Astrocyte (in vitro differentiated cells and primary cell): ENCODE measurements at places on chromosomes 16 and 17.

- DNase-seq: peak; percentile 85
These were observed 69.2 kb downstream of the CDC27 start for GRCh38 chr17:47119746-47120520.

GRCh38 chr16:87252269-87252970, 64.8 kb downstream of the C16orf95 start:
- peak; percentile 47 for DNase-seq

DNA sequence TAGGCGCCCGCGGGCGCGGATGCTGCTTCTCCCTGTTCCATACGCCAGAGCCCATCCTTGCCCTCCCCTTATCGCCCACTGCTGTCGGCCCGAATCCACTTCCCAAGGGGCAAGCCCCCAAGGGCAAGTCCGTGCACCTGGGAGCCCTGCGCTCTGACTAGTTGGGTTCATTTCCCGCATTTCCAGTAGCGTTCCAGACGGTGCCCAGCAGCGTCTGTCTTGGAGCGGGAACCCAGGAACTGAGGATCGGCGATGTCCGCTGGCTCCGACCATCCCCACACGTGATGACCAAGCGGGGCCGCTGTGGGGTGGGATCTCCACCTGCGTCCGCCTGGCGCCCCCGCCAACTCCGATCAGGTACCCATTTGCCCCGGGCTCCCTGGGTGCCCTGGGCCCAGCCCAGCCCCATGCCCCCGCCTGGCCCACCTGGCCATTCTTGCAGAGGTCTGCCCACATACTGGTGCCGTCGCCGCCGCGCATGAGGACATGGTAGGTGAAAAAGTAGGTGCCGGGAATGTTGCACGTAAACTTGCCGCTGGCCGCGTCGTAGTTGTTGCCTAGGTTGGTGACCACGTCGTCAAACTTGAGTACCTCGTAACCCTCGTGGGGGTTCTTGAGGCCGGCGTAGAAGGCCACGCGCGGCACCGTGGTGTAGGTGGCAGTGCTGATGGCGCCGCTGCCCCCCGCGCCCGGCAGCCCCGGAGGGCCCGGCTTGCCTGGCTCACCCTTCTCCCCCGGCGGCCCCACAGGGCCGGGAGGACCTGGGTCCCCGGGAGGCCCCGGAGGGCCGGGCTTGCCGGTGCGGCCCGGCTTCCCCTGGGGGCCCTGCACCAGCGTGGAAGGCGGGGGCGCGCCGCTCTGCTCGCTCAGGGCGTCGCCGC, 837 bp downstream of the C1QL1 start:
- DNase-seq: no peak

GRCh38 chr16:16857012-16857411, 478.1 kb downstream of the NPIPA7 start:
- no peak for DNase-seq

DNA sequence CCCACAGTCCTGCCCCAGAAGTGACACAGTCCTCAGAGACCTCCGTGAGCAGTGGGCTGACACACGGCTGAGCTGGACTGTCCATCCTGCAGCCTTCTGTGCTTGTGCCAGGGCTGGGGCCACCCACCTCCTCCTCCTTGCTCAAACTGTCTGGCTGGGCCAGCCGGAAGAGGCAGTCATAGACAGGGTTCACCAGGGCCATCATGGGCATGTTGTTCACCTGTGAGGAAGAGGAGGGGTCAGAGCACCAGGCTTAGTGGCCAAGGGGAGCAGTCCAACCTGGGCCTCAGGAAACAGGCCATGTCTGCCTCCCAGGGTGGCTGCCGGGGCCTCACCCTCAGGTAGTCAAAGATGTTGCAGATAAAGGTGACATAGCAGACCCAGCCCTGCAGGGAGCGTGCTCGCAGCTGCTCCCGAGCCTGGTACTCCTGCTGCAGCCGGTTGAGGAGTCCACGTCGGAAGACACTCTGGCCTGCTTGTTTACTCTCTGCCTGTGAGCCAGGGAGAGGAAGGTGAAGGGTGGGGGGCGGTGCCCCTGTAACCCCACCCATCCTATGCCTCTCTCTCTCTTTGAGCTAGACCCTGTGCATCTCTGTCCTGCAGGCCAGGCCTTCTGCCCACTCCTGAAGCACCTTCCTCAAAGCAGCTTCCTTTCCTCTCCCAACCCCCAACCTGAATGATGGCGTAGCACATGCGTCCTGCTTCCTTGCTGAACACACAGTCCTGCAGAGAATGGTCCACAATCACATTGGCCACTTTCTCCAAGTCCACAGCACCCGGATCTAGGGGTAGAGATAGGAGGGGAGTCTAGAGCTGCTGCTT, 3.4 kb downstream of the MIF4GD start:
- DNase-seq: no peak

DNA sequence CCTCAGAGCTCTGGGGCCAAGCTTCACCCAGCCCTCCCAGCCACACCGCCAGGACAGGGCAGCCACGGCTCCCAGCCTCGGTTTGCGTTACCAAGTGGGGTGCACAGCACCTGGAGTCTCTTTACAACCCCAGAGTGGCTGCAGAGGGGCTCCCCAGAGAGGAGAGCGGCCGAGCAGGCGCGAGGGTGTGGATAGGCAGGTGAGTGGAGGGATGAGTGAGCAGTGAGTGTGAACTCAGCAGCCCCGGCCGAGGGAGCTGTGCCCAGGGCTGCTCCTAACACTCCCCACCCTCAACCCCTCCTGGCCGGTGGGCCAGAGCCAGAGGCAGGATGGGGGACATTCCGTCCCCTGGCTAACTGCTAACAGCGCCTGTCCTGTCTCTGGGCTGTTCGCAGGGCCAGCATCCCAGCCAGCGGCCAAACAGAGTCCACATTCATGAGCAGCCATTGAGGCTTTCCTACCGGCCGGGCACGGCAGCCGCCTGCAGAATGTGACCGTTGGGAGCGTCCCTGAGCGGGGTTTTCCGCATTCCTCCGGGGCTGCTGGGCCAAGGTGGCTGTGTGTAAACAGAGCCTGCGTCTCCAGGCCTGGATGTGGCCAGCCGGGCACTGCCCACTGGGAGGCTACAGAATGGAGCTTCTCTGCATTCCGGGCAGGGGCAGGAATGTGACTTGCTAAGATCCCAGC, 5.3 kb downstream of the ZNF469 start:
- peak; percentile 47 for DNase-seq

GRCh38 chr17:65061646-65062045, 5.1 kb upstream of the GNA13 start:
- no peak for DNase-seq

DNA sequence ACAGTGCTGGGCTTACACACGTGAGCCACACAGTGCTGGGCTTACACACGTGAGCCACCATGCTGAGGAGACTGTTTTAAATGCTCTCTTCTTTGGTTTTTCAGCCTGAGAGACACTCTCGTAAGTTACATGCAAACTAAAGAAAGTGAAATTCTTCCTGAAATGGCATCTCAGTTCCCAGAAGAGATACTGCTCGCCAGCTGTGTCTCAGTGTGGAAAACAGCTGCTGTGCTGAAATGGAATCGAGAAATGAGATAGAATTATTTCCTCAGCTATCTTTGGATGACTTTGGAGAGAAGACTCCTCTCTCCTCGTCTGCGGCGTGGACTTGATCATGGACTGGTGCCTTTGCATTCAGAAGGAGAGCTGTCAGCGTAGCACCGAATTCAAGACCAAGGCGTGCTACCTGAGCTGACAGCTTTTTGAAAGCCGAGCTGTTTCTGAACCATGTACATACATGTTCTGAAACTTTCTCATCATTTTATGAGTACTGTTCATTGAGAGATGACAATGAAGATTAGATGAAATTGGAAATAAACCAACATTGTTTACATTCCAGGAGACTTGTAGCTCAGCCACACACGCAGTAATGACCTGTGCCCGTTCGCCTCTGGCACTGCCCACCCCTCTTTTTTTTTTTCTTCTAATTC, 21.6 kb upstream of the ENDOV start:
- no peak for DNase-seq

- DNase-seq: peak; percentile 82
These were observed at the start of gene CDH11 for GRCh38 chr16:65121870-65122723. Gene CDH11 (minus strand): TSS chr16:65122063. CDS start chr16:65004869, 117,194 bp downstream.

GRCh38 chr16:87621976-87622713, 19.8 kb downstream of the JPH3 start:
- DNase-seq: no peak

GRCh38 chr16:50446861-50447260, 78.1 kb upstream of the BRD7 start:
- no peak for DNase-seq

DNA sequence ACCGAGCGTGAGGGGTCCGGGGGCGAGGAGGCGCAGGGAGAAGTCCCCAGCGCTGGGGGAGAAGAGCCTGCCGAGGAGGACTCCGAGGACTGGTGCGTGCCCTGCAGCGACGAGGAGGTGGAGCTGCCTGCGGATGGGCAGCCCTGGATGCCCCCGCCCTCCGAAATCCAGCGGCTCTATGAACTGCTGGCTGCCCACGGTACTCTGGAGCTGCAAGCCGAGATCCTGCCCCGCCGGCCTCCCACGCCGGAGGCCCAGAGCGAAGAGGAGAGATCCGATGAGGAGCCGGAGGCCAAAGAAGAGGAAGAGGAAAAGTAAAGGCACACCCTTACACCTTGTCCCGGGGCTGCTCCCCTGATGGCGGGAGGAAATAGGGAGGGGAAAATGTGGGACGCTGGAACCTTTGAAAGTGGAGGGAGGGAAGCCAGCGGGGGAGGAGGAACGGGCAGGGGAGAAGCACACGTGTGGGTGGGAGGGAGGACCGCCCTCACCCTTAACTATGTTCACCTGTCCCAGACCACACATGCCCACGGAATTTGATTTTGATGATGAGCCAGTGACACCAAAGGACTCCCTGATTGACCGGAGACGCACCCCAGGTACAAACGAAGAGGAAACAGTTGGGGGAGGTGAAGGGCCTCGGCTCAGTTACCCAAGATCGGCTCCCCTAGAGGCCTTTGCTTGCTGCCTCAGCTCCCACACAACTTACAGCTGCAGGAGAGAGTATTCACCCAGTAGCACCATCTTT, 916 bp downstream of the PAGR1 start:
- no peak for DNase-seq

DNA sequence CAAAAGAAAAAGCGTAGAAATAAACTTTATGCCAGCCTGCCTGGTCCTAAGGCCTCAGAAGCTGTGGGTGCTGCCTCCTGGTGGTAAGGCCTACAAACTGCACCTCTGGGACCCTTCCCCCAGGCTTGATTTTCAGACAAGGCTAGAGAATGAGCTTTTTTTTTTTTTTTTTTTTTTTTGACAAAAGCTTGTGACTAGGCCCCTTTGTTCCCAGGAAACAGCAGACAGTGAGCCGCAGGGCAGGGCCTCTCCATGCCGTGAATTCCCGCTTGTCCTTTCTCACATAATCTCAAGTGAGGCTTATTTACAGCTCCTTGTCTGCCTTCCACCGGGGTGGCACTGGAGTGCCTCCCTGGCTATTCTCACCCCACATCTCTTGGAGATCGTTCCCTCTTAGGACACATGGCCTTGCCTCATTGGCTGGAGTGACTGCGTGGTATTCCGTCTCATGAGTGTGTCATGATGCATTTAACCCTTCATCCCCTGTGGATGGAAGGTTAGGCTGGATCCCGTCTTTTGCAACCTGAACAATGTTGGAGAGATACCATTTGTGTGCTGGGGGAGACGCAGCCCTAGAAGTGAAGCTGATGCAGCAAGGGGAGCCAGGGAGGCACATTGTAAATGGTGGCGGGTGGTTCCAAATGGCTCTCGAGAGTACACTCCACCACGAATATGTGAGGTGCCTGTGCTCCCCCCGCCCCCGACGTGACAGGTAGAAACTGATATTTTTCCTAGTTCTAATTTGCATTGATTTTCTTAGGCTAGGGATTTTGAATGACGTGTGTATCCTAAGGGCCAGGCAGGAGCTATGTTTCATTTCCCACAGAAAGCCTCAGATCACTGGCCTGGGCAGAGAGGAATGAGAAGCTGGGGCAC, 49.6 kb downstream of the USP22 start:
- peak; percentile 52 for DNase-seq

DNA sequence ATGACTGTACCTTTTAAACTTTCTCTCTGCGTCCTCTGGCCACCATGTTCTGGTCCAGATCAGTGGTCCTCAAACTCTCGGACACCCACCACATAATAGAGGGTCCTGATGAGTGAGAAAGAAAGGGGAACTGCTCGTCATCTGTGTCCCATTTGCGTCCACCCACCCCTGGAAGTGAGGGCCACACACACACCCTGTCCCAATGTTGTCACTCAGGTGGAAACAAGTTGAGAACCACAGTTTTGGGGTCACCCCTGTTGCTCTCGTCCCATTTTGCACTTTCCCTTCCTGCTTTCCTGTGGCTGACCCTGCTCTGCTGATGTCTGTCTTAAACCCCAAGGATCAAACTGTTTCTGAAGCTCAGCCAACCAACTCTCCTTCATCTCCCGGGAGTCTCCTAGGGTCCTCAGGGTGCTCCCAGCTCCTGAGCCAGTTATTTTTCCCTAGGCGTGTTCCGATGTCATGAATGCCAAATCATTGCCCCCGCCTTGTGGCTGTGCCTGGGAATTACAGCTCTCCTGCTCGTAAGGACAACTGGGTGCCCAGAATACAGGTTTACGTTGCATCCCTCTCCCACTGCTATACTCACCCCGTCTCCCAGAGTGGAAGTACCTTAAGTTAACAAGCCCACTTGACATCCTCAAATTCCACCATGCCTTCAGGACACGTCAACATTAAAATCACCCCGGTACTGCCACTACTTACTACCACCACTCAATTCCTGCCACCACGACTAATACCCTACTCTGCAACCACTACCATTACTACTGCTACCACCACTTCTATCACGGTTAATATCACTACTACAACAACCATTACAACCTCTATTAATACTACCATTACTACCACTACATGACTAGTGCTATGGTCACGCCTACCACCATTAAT, 26.0 kb upstream of the HNF1B start:
- DNase-seq: peak; percentile 27

DNA sequence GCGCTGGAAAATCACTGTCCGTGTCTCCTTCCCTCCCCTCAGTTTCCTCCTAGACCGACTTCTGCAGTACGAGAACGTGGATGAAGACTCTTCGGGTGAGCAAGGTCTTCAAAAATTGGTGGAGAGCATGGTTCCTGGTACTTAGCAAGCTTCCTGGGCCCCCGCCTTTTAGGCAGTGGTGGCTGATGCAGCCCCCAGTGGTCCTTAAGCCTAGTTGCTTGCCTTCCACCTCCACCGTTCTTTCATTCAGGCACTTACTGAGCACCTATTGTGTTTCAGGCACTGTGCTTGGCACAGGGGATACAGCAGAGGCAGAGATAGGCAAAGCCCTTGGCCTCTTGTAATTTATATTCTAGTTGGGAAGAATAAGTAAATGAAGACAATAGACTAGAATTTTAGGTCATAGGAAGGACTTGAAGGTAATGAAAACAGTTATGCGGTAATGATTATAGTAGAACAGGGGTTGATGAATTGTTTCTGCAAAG, 767 bp downstream of the INO80E start:
- DNase-seq: no peak

DNA sequence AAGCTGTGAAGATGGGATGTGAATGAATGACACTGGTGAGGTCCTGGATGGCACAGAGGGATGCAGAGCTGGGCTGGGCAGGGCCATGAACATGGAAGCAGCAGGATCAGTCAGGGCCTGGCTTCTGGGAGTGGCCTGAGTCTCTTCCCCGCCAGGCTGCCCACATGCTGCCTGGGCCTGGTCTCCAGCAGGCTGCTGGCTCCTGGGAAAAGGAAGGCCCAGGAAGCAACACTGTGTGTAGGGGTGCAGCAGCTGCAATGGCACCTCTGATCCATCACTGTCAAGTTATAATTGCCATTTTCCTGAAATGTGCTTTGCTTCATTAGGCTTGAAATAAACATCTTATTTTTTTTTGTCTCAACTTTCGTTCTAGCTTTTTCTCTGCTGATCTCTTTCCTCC, 260.2 kb upstream of the N4BP1 start:
- no peak for DNase-seq
